ENCODE measurements at places on chromosomes 1 and 21.
A peak's percentile ranks its signal among the peaks of the same experiment; 100 is the strongest.

GRCh38 chr1:229087339-229087738, 183.6 kb upstream of the RAB4A start:
- no peak for DNase-seq

DNA sequence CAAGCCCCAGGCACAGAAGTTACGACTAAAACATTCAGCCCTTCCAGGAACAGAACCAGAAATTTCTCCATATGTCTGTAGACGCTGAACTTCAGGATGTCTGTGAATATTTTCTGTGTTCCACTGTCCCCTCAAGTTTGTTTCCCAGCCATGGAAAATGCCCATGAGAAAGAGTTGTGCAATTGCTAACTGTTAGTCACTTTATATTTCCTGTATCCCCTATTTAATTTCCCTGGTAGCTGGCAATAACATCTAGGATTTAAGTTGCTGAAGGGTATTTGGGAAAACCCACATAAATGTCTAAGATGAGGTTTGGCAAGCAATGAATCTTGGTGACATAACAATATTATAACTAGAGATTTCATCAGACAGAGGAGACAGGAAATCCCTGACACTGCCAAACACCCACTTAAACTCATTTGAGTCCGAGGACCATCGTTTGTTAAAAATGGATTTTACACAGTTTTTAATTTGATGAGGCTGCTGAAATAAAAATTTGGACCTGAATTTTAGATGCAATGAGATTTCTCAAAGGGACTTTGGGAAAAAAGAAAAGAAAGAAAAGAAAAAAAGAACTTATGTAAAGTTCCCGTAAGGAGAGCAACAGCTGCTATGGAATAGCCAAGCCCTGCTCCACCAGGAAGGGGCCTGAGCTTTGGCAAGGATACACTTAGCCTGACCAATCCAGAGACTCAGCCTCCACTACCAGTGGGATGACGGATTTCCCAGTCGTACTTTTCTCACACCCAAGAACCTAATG, 21.8 kb upstream of the ERRFI1 start:
- no peak for DNase-seq

DNA sequence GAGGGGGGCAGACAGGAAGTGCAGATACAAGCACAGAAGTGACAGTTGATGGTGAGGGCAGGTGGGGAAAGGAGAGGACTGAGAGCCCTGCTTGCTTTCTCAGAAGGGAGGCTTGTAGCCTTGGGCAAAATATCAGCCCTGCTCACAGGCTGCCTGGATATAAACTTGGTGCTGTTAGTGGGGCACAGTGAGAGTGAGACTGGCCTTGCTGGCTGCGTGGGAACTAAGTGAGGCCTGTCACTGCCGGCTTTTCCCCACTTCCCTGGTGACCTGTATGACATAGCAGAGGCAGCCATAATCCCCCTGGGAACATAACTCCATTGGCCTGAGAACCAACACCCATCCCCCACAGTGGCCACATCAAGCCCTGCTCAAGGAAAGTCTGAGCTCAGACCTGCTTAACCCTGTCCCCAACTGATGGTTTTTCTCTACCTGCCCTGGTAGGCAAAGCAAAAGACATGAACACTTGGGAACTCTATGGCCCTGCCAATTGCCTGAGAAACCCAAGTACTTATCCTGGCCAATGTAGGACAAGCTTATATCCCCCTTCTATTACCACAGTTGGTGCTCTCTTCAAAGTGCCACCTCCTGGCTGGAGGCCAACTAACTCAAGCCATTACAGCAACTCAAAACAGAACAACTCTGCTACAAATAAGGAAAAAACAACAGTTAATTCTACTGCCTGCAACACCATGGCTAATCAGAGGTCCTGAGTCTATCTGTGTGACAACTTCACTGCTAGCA, 472.7 kb downstream of the PLPP3 start:
- DNase-seq, result no peak

- DNase-seq, result no peak
Measured at GRCh38 chr1:22870201-22870871, 102.3 kb downstream of the LACTBL1 start.

- DNase-seq, result peak; percentile 68
Measured at GRCh38 chr1:203289281-203289981, 15.9 kb upstream of the BTG2 start.
